GM23248 (cell line): ENCODE measurements at places on chromosomes 16 and 17. TPM values are rescaled to one million over a fixed set of nuclear protein-coding genes. Genes with fewer than 3 reads are reported as not detected.

- H3K4me1 ChIP-seq: peaks cover 6% of the 10 kb centered on the region; the same call in 1 of the 2 replicates
- H3K36me3 ChIP-seq: no peaks in the 10 kb centered on the region
- H3K27me3 ChIP-seq: peaks cover 82% of the 10 kb centered on the region
- no peak overlapping the region for H3K4me3 ChIP-seq
These were observed 26.8 kb upstream of the HOXB13 start for GRCh38 chr17:48755356-48755755.

Gene PIMREG
- 22.6 and 24.4 TPM in 2 replicates for polyA plus RNA-seq

DNA sequence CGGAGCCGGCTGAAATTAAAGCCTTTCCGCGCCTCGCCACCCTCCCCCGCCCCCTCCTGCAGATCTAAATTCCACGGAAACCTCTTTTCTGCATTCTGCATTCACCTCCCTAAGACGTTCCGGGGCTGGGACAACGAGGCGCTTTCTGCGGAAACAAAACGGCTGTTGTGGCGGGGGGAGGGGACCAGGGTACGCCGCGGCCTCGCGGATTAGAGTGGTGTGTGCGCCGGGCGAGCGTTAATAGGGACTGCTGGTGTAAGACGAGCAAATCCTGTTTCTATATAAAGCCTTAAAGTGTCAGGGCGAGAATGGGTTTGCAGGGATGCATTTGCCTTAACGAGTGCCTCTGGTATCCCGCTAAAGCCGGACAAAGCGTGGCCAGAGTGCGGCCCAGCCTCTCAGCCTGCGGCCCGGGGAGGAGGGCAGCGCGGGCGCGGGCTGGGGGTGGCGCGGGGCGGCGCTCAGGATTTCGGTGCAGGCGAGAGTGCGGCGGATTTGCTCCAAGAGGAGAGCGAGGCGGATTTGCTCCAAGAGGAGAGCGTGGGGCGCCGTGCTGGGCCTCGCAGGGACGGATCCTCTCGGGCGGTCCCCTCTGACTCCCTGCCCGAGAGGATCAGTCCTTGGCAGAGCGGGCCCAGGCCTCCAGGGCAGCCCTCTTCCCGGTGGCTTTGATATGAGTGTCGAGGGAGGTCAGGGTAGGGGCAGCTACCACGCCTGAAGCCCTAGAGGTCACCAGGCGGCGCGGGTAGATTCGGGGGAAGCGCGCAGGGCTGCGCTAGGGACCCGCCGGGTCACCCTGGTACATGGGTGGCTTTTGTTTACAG, 5.1 kb downstream of the BAHCC1 start:
- peaks cover 36% of the 10 kb centered on the region for H3K4me1 ChIP-seq
- no peaks in the 10 kb centered on the region for H3K36me3 ChIP-seq
- peak overlapping the region; percentile 88 for H3K27ac ChIP-seq
- peak; percentile 76 for DNase-seq

Gene PPM1D
- polyA plus RNA-seq: 7.9 and 8.1 TPM in 2 replicates

GRCh38 chr17:73340093-73340596, 28.3 kb upstream of the CDC42EP4 start:
- H3K27ac ChIP-seq: peak overlapping the region; percentile 87
- peak overlapping the region; percentile 48 for H3K4me3 ChIP-seq
- H3K4me1 ChIP-seq: peaks cover 44% of the 10 kb centered on the region
- H3K36me3 ChIP-seq: no peaks in the 10 kb centered on the region
- H3K27me3 ChIP-seq: no peaks in the 10 kb centered on the region
- DNase-seq: peak; percentile 97

Gene NOXO1
- polyA plus RNA-seq: 0.23 TPM in 1 of 2 replicates, not detected in the other

- H3K4me1 ChIP-seq: peaks cover 32% of the 10 kb centered on the region
- H3K4me3 ChIP-seq: no peak overlapping the region
- no peaks in the 10 kb centered on the region for H3K36me3 ChIP-seq
- DNase-seq: peak; percentile 61
- no peaks in the 10 kb centered on the region for H3K27me3 ChIP-seq
These were observed 8.9 kb upstream of the SEC14L1 start for GRCh38 chr17:77131904-77132303.

DNA sequence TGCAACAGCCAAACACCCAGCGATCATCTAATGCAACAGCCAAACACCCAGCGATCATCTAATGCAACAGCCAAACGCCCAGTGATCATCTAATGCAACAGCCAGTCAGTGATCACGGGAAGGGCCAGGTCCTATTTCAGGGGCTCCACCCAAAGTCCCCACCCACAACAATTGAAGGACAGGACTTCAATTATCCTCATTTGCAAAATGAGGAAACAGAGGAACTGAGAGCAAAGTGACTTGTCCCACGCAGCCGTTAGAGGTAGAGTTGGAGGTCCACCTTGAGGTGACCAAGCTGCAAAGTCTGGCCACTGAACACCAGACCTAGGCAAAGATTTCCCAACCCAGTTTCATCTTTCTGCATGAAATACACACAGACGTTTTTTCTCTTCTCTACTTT, 3.7 kb downstream of the ZG16B start:
- no peaks in the 10 kb centered on the region for H3K36me3 ChIP-seq
- H3K4me3 ChIP-seq: no peak overlapping the region
- no peak for DNase-seq
- peaks cover 16% of the 10 kb centered on the region for H3K27me3 ChIP-seq

DNA sequence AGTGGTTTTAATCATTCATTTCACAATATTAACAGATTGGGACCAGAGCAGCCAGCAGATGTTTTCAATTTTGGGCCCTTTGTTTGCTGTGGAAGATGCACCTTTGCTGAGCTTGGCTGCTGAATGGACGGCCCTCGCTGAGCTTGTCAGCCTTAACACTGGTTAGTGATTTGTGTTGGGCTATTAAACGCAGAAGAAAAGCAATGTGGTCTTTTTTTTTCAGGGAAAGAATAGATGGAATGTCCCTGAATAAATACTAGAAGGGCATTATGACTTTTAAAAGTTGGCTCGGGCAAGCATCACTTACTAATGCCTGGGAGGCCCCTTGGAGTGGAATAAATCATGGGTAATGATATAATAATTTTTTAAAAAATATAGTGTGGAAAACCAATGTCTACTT, 297.0 kb downstream of the MAP2K6 start:
- no peaks in the 10 kb centered on the region for H3K36me3 ChIP-seq
- no peak overlapping the region for H3K27ac ChIP-seq
- H3K27me3 ChIP-seq: no peaks in the 10 kb centered on the region

- peak overlapping the region; percentile 75 for H3K27ac ChIP-seq
- DNase-seq: peak; percentile 29
- H3K27me3 ChIP-seq: no peaks in the 10 kb centered on the region
These were observed 6.9 kb upstream of the SLC7A6 start for GRCh38 chr16:68257251-68257905.

GRCh38 chr16:77721752-77722308, 484 bp upstream of the NUDT7 start:
- H3K4me1 ChIP-seq: no peaks in the 10 kb centered on the region
- no peak for DNase-seq
- no peaks in the 10 kb centered on the region for H3K36me3 ChIP-seq
- H3K27ac ChIP-seq: no peak overlapping the region
- peak overlapping the region; percentile 58 for H3K4me3 ChIP-seq
- no peaks in the 10 kb centered on the region for H3K27me3 ChIP-seq

DNA sequence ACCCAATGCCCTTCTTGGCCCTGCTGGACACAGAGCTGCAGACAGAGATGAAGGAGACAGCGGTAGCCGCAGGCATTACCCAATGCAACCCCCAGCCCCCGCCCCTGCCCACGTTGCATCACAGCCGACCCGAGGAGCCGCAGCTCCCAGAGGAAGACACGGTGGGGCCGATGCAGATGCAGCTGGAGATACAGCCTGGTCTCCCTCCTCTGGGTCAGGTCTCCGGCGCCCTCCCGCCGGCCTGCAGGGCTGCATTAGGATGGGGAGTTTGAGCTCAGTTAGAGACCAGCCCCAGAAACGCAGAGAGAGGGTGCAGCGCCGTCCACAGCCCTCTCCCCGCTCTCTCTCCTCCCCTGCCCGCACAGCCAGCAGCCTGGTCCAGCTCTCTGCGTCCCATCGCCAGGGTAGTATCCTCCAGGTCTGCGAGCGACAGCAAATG, 19.4 kb upstream of the UBE2I start:
- no peak overlapping the region for H3K4me3 ChIP-seq
- no peaks in the 10 kb centered on the region; the same call in 1 of the 2 replicates for H3K4me1 ChIP-seq
- no peaks in the 10 kb centered on the region for H3K36me3 ChIP-seq
- no peak overlapping the region for H3K27ac ChIP-seq
- DNase-seq: peak; percentile 30
- H3K27me3 ChIP-seq: peaks cover 43% of the 10 kb centered on the region

Gene CACNG4
- not detected in 2 replicates for polyA plus RNA-seq

Gene BCAR1
- 52.9 and 56.1 TPM in 2 replicates for polyA plus RNA-seq

DNA sequence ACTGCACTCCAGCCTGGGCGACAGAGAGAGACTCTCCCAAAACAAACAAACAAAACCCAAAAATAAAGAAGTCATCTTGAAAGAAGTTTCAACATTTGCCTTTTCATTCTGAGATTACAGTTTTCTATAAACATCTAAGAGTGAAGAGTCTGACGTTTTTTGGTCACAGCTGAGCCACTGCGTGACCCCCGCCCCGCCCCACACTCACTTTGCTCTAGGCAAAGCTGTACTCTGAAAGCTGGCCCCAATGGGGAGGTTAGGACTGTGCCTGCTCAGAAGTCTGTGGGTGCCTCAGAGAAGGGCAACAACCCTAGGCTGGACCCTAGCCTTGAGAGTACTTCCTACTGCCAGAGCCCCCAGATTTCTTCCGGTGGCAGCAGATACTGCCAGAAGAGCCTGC, 19.3 kb downstream of the CYB5D2 start:
- no peaks in the 10 kb centered on the region for H3K27me3 ChIP-seq
- peaks cover 12% of the 10 kb centered on the region; the same call in 1 of the 2 replicates for H3K36me3 ChIP-seq
- DNase-seq: no peak
- no peak overlapping the region for H3K4me3 ChIP-seq
- H3K4me1 ChIP-seq: peaks cover 18% of the 10 kb centered on the region; the same call in 1 of the 2 replicates

DNA sequence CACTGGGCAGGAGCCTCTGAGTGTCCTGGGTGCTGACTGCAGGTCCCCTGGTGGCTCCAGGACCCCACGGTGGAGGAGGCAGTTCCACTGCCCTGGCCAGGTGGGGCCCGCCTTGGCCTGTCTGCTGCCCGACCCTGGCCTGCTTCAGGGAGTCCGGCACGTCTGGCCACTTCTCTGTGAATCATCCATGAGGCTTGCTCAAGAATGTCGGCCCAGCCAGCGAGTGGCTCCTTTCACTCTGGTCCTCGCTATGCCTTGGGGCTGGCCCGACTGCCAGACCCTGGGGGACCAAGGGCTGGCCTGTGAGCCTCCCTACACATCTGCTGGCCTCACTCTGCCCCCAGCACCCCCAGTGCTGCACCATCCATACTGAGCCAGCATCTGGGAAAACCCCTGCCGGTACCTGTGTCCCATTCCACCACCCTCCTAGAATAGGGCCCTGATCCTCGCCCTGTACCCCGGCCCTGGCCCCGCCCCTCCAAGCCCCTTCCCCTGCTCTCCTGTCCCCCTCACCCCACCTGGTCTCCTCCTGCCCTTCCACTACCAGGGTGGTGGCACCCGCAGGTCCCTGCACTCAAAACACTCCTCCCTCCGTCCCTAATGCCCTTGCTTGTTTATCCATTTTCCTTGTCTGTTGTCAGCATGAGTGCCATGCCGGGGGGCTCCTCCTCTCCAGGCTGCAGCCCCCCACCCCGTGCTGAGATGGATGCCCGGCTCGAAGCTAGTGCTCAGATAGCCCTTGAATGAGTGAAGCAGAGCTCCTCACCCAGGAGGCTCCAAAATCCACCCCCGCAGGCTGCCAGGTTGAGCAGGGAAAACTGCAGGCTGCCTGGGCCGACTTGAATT, 35.5 kb downstream of the ADCY7 start:
- peaks cover 14% of the 10 kb centered on the region for H3K4me1 ChIP-seq
- peak; percentile 96 for DNase-seq
- no peaks in the 10 kb centered on the region; the same call in 1 of the 2 replicates for H3K36me3 ChIP-seq
- H3K4me3 ChIP-seq: peak overlapping the region; percentile 35; the same call in 1 of the 2 replicates
- H3K27me3 ChIP-seq: no peaks in the 10 kb centered on the region

- no peak for DNase-seq
- no peak overlapping the region for H3K4me3 ChIP-seq
- H3K27me3 ChIP-seq: no peaks in the 10 kb centered on the region; the same call in 1 of the 2 replicates
- no peaks in the 10 kb centered on the region for H3K36me3 ChIP-seq
- no peak overlapping the region for H3K27ac ChIP-seq
These were observed 111.3 kb upstream of the SMURF2 start for GRCh38 chr17:64773386-64773835.

Gene ALOX15B
- polyA plus RNA-seq: not detected in 2 replicates

DNA sequence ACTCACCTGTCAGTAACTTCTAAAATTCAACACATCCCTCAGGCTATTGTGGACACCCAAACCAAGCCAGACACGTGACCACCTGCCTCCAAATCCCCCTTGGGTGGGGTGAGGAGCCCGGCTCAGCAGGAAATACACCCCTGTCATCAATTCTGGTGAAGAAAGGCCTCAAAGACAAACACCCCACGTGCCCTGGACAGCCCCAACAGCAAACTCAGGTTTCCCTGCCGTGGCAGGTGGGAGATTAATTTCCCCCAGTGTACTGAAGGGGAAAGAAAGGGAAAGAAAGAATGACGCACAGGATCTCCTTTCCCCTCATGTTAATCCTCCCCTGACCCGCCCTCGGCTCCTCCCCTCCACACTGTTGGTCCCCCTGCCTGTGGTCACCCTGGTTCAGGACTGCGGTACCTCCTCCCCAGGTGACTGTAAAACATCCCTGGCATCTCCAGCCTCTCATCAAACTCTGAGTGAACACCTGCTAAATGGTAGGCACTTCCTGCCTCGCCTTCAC, 98.3 kb downstream of the ZNF423 start:
- DNase-seq: no peak
- no peaks in the 10 kb centered on the region; the same call in 1 of the 2 replicates for H3K4me1 ChIP-seq
- no peak overlapping the region for H3K4me3 ChIP-seq
- H3K27me3 ChIP-seq: no peaks in the 10 kb centered on the region

Gene CACNG3
- not detected in 2 replicates for polyA plus RNA-seq

Gene EZH1
- polyA plus RNA-seq: 19.9 and 22.8 TPM in 2 replicates

DNA sequence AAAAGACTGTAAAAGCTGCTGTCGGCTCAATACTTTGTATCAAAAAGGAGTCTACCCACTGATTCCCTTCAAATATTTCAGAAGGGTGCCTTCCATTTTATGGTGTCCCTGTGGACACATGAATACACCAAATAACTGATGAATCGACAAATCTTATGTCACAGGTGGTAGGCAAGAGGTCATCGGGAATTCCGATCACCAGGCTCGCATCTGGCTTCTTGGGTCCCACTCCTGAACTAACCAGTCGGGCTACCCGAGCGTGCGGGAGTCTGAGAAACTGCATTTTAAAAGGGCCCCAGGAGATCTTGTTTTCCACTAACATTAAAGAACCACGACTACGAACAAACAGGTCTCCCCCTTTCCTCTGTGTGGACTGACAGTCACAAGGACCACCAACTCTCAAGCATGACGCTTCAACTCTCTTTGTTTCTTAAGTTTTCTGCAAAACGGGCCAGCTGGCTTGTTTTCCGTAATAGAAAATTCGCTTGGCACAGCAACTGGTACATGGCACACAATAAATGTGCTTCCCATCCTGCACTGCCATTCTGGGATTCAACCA, 873 bp downstream of the PSME3IP1 start:
- H3K27ac ChIP-seq: peak overlapping the region; percentile 82
- H3K4me1 ChIP-seq: peaks cover 18% of the 10 kb centered on the region
- no peaks in the 10 kb centered on the region for H3K36me3 ChIP-seq
- no peak for DNase-seq
- H3K4me3 ChIP-seq: peak overlapping the region; percentile 95
- H3K27me3 ChIP-seq: no peaks in the 10 kb centered on the region

GRCh38 chr17:43636426-43636825, 25.3 kb downstream of the MEOX1 start:
- H3K27me3 ChIP-seq: peaks cover 3% of the 10 kb centered on the region
- no peak overlapping the region for H3K27ac ChIP-seq
- DNase-seq: no peak
- H3K4me3 ChIP-seq: no peak overlapping the region

Gene TLCD2
- 2.2 and 2.4 TPM in 2 replicates for polyA plus RNA-seq

Gene CETP
- polyA plus RNA-seq: not detected in 2 replicates
